ENCODE measurements at places on chromosomes 6 and 20.
A peak's percentile ranks its signal among the peaks of the same experiment; 100 is the strongest.

GRCh38 chr20:54165803-54166202, 8.0 kb downstream of the CYP24A1 start:
- no peak for DNase-seq

DNA sequence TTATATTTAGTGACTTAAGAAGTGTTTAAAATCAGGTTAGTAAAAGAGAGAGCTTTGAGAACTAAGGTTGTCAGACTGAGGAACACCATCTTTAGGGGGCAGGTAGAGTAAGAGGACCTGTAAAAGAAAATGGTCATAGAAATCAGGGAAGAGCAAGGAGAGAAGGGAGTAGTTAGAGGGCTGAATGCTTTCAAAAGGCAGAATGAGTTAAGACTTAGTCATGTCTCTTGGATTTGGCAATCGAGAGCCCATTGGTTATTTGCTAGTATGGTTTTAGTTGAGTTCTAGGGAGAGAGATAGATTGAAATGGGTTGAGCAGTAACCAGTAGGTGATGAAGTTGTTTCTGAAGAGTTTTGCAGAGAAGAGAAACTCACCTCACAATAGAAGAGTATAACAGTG, 51.1 kb downstream of the RALGAPB start:
- DNase-seq: no peak

GRCh38 chr6:157615420-157615769, 207.7 kb upstream of the SNX9 start:
- DNase-seq: no peak

DNA sequence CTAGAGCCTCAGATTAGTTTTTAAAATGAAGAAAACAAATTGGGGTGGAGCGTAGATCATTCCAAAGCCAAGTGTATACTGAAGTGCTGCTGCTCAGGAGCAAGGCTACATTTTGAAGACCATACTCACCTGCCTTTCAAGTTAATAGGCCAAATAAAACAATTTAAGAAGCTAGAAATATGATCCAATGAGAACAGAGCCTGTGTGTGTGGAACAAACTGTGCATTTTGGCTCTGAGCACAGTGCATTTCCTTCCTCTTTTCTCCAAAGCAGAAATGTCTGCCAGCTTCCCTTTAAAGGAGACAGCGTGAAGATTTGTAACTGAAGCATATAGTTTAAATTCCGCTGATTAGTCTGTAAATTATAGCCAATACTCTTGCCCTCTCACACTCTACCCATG, 3.2 kb upstream of the IFNGR1 start:
- DNase-seq: no peak

- DNase-seq: no peak
These were observed 330.6 kb upstream of the EPHA7 start for GRCh38 chr6:93749930-93750329.

- DNase-seq: peak; percentile 61
These were observed 188.2 kb downstream of the NFATC2 start for GRCh38 chr20:51354191-51354768.

All from GOT3 (cell line).